ENCODE measurements at places on chromosomes 5 and 9. TPM values are rescaled to one million over a fixed set of nuclear protein-coding genes. Genes with fewer than 3 reads are reported as not detected.
A peak's percentile ranks its signal among the peaks of the same experiment; 100 is the strongest.

GRCh38 chr5:66406761-66407336, 189.3 kb upstream of the MAST4 start:
- no peak for DNase-seq

DNA sequence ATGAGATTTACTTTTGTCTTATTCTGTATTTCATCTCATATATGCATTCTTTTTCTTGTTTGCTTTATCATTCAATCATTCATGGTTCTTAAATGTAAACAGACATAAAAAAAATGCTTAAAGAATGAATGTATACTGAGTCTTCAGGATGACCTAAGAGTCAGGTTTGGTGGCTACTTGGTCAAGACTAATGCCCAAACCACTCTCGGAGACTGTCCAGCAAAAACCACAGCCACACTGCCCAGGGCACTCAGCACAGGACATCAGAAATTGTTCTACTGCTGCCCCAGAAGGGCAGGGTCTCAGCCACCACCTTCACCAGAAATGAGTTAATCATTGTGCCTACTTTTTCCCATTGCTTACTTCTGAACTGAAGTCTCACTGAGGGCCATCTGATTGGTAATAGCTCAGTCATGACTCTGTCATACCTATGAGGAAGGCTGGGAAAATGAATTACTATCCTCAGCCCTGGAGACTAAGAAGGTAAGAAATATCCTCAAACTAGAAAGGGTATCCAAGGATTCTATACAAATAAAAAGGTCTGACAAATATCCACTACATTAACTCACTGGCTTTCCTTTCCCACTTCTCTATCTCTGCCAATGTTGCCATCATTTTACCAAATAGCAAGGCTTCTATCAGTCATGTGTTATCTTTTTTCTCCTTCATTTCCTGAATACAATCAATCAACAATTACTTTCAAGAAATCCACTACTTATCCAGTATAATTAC, 236.1 kb downstream of the CETN3 start:
- no peak for DNase-seq

DNA sequence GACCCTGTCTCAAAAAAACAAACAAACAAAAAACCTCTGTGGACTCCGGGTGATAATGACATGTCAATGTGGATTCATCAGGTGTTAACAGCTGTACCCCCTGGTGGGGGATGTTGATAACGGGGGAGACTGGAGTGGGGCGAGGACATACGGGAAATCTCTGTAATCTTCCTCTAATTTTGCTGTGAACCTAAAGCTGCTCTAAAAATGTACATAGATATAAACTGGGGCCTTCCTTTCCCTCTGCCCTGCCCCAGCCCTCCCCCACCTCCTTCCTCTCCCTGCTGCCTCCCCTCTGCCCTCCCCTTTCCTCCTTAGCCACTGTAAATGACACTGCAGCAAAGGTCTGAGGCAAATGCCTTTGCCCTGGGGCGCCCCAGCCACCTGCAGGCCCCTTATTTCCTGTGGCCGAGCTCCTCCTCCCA, 1.4 kb upstream of the CEL start:
- peak; percentile 51 for DNase-seq

- no peak for DNase-seq
These were observed 332.1 kb downstream of the PIK3R1 start for GRCh38 chr5:68547622-68548021.

- DNase-seq: no peak
These were observed 17.1 kb downstream of the ENG start for GRCh38 chr9:127837346-127837745.

DNA sequence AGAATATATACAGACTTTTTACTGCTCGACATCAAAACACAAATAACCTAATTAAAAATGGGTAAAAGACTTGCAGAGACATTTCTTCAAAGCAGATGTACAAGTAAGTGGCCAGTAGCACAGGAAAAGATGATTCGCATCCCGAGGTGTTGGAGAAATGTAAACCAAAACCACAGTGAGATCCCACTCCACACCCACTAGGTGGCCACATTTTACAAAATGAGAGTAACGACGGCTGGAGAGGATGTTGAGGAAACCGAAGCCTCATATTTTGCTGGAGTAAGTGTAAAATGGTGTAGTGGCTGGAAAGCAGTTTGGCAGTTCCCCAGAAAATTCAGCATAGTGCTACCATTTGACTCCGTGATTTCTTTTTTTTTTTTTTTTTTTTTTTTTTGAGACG, 21.3 kb upstream of the GBGT1 start:
- DNase-seq: peak; percentile 54

DNA sequence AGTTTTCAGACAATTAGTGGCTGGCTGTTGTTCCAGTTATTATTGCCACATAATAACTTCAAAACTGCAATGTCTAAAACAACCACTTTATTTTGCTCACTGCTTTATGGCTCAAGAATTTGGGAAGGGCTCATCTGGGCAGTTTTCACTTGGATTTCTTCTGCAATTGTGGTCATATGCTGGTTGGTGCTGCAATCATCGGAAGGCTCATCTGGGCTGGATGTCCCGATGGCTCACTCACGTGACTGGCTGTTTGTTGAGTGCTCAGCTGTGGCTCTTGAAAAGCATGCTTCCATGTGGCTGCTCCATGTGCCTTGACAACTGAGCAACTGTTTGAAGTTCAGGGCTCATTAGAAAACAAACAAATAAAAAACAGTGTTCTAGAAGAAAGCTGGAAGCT, 1032.5 kb downstream of the DTWD2 start:
- DNase-seq: no peak

HEMGN gene
- total RNA-seq: 3.8 TPM

BHMT2 gene
- total RNA-seq: not detected

WDR31 gene
- 1.4 TPM for total RNA-seq

All from OCI-LY7 (cell line).